ENCODE measurements at places on chromosomes 5 and 9. TPM values are rescaled to one million over a fixed set of nuclear protein-coding genes. Genes with fewer than 3 reads are reported as not detected.

GRCh38 chr9:134066913-134067851 lies 644 bp downstream of the BRD3 start:
- DNase-seq = peak; percentile 85

DNA sequence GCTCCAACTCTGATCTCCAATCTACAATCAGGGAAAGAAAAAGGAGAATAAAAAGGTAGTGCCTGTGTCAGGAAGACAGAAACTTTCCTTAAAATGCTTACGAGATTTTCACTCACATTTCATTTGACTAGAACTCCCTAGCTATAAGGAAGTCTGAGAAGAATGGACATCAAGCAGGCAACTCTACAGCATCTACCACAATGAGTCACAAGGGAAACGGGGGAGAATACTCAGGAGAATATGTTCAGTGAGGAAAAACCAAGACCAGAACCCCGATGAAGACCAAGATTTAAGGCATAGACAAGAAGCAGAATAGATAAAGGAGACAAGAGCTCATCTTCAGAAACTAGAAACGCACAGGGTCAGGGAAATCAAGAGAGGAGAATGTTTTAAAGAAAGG lies 9.0 kb upstream of the SETD9 start:
- DNase-seq = no peak

Gene FOXD4L4
- total RNA-seq = 0.15 TPM

- DNase-seq = no peak
Measured at GRCh38 chr5:4540375-4541173, 599.6 kb upstream of the ADAMTS16 start.

- no peak for DNase-seq
Measured at GRCh38 chr5:145015146-145015545, 820.0 kb downstream of the PRELID2 start.

DNA sequence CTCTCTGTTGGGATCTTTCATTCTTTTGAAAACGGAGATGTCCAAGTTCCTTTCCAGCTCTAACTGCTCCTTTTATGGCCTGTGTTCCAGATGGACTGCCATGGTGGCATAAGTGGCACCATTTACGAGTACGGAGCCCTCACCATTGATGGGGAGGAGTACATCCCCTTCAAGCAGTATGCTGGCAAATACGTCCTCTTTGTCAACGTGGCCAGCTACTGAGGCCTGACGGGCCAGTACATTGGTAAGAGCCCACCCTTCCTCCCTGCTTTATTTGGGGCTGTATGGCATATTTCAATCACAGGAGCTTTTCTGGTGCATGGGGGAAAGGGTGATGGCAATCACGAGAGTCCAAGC lies 4.8 kb downstream of the GPX3 start:
- no peak for DNase-seq

GRCh38 chr5:68431601-68432337 lies 216.2 kb downstream of the PIK3R1 start:
- DNase-seq = no peak

Gene UBE2QL1
- 0.62 TPM for total RNA-seq

DNA sequence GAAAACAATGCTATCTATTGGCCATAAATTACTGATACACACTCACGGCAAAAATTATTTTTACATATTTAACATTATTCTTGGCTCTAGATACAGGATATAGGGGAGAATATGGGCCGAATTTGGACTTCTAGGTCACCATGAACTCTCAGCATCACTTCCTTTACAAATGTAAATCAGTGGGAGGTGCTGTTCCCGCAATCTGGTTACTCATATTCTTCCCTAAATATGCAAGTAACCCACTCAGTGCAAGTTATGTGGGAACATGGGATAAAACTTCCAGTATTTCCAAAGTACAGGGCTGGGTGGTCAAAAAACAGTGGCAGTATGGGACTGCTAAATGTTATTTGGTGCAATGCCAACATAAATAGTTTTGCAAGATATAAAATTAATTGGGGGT lies 145.6 kb downstream of the PPP2R2B start:
- DNase-seq = no peak

- DNase-seq = no peak
Measured at GRCh38 chr5:98735806-98736507, 37.5 kb upstream of the RGMB start.

DNA sequence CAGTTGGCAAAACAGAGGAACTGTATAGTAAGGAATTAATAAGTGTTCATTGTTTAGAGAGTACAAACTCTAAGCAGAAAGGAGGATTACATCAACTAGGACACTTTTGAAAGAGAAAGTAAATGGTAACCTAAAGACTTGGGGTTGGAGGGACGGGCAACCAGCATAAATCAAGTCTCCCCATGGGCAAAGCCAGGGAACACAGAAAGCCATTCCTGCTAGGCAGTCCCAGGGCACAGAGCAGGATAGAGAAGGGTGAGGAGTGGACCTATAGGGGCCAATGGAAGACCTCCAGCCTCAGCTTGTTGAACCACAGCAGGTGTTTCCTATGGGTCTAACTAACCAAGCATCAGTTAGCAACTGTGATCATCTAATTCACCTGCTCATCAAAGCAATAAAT lies 9.2 kb upstream of the ERAP1 start:
- no peak for DNase-seq

- no peak for DNase-seq
Measured at GRCh38 chr9:20684875-20685696, 1.0 kb downstream of the FOCAD start.

GRCh38 chr5:180119031-180119902 lies 47.7 kb upstream of the RNF130 start:
- no peak for DNase-seq

GRCh38 chr5:40121236-40121635 lies 558.5 kb upstream of the PTGER4 start:
- no peak for DNase-seq

Gene ZNF879
- total RNA-seq = 10.6 TPM

GRCh38 chr5:40227366-40227765 lies 452.3 kb upstream of the PTGER4 start:
- no peak for DNase-seq

Gene CHD1
- 198 TPM for total RNA-seq

DNA sequence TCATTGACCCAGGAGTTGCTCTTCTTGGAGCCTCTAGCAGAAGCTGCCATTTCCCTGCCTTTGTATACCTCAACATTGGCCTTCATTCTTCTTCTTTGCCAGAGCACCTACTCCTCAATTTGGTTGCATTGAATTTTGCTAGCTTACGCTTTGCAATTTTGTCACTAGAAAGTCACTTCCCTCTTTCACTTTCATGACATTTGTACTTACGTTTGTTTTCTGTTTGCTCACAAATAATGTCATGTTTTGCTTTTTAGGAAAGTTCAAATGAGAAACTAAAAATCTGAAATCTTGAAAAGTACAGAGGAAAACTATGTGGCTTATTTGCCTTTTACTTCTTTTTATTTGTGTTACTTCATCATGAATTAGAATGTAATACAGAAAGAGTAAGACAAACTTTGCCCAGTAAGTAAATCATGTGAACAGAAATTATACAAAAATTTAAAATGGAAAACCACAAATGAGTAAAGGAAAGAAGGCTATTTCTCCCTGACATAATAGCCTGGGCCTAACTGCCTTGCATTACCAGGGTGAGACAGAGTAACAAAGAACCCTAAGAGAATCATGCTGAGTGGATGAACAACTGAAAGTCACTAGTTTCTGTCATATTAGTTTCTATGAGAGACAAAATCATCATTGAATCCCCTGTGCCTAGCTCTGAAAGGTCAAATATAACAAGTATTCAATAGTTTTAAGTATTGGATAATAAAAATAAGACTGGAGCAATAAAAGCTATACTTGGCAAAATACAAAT lies 7.4 kb upstream of the IFNA1 start:
- no peak for DNase-seq

Gene AJM1
- total RNA-seq = not detected

DNA sequence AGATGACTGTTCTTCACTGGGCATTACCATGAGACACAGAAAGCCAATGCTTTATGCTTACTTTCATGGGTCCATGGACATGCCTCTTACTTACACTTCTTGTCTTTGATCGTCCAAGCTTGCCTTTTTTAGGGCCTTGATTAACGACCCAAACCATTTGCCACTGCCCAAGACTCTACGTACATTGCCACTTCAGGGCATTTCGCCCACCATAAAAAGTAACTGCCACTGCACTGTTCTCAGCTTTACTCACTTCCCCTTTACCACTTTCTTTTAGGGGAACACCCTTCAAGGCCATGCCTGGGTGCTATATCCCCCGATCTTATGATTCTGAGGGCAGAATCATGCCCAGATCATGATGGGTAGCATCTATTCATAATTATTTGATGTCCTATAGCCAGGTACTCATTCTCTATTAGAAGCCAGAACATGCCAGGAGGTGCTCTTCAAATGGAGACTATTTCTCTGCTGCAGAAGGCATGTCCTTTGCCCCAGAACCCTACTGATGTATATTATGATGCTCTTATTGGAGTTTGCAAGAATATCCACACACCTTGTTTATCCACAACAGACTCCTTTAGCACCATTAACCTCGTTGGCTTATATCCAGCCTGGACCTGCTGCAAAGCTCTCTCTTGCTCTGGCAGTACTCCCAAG lies 64.1 kb upstream of the RAD23B start:
- no peak for DNase-seq

- no peak for DNase-seq
Measured at GRCh38 chr9:5438301-5439162, 807 bp upstream of the PLGRKT start.

DNA sequence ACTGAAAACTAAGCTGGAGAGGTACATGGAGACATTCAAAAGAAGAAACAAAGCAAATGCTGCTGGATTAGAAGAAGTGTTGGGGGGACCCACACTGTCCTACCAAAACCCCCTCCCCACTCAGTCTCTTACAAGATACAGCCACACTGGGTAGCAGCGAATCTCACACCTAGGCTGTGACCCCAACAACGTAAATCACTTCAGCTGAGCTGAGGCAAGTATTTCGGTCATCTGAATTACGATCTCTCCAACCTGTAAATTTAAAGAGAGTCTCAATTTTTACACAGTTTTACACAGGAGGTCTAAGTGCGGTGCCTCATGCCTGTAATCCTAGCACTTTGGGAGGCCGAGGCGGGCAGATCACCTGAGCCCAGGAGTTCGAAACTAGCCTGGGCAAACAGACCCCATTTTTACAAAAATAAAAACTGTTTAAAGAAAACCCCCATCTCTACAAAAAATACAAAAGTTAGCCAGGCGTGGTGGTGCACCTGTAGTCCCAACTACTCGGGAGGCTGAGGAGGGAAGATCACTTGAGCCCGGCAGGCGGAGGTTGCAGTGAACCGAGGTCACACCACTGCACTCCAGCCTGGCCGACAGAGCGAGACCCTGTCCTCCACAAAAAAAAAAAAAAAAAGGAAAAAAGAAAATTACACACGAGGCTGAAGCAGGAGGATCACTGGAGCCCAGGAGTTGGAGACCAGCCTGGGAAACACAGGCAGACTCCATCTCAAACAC lies 3.4 kb downstream of the CAMSAP1 start:
- DNase-seq = no peak

Gene NUTM2G
- total RNA-seq = not detected

- no peak for DNase-seq
Measured at GRCh38 chr5:31692561-31693221, 53.8 kb downstream of the PDZD2 start.

Gene WDR55
- 15.1 TPM for total RNA-seq

DNA sequence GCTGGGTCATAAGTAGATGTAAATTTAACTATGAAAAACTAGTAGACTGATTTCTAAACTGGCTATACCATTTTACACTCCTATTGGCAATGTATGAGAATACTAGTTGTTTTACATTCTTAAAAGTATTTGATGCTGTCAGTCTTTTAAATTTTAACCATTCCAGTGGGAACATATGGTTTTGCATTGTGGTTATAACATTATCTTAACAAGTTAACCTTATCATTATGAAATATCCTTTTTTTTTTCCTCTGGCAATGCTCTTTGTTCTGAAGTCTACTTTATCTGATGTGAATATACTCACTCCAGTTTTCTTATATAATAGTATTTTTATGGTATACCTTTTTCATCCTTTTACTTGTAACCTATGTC lies 548.9 kb upstream of the CLINT1 start:
- DNase-seq = no peak

DNA sequence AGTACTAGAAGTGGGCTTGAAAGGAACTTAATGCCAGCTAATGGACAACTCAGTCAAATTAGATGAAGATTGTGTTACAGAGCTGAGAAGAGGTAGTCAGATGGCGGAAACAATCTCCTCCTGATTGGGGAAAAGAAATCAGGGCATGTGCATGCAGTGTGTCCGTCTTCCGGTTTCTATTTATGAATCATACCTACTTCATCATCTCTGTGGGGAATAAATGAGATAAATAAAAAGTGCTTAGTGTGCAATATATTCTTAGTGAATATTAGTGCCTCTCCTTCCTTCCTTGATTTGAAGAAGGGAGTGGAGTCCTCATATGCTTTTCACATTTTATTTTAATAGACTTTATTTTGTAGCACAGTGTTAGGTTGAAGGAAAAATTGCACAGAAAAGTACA lies 108.7 kb upstream of the NFIL3 start:
- DNase-seq = no peak

DNA sequence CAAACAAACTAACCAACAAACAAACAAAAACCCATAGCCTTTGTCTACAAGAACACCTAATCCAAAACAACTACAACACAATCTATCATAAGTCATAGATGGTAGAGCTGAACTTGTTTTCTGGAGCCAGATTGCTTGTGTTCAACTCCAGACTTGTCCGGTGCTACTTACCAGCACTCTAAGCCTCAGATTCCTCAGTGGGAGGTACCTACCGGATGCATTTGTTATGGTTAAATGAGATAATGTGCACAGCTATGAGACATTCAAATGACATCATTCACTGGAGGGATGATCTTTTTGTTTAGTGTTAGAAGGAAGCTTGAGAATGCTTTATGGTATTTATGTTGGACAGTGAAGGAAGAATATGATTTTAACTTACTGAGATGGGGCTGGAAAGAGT lies 592.9 kb upstream of the C9orf72 start:
- DNase-seq = no peak

DNA sequence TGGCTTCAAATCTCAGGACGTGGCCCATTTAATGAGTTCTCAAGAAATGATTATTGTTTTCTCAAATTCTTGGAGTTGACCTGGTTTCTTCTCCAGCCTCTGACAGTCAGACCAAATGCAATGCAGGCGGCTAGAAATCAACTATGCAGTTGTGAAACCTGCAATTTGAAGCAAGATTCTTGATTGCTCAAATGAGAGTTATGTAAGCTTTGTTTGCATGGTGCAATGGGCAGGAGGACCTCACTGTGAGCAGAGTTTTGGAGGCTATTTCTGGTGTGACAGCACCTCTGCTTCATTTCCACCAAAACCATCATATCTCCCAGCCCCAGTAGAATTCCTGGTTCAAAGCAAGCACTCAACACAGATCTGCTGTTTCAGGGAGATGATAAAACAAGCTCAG lies 500.0 kb upstream of the KLF4 start:
- no peak for DNase-seq

Gene NR5A1
- 1.0 TPM for total RNA-seq

- no peak for DNase-seq
Measured at GRCh38 chr5:75281716-75282465, 45.2 kb upstream of the ANKRD31 start.

GRCh38 chr5:58360794-58361193 lies 99.1 kb downstream of the PLK2 start:
- peak; percentile 11 for DNase-seq

Measured in neural progenitor cell (in vitro differentiated cells).